ENCODE measurements at places on chromosomes 2 and 18.

- DNase-seq, result no peak
These were observed 30.7 kb upstream of the PTMA start for GRCh38 chr2:231677632-231678104.

GRCh38 chr2:223731503-223731902, 105.9 kb downstream of the AP1S3 start:
- no peak for DNase-seq

GRCh38 chr2:99970292-99970868, 172.0 kb downstream of the AFF3 start:
- DNase-seq, result no peak

GRCh38 chr2:216012133-216012829, 1.1 kb downstream of the MREG start:
- no peak for DNase-seq

- no peak for DNase-seq
These were observed 405.1 kb upstream of the CYRIA start for GRCh38 chr2:17070711-17071110.

DNA sequence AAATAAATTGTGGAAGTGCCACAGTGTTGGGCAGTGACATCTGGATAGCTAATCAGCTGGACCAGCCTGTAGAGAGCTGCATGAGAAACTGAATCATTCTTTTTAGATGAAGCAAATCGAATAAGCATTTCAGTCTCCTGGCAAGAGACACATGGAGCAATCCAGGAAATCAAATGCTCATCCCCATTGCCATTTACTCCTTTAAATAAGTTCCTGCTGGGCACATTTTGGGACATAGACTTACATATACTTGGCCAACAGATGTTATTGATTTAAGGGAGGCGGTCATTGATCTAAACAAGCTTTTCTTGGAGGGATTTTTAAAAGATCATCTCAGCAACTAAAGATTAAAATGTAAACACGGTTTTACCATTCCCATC, 307.1 kb downstream of the STK39 start:
- no peak for DNase-seq

- no peak for DNase-seq
These were observed 66.5 kb upstream of the ACKR3 start for GRCh38 chr2:236503100-236503499.
